Activated CD4-positive, alpha-beta T cell treated with anti-CD3 and anti-CD28 coated beads, Interleukin-2, amount 10 ng/mL, durations not matched to agents 7 days and 5 days (primary cell): ENCODE measurements at places on chromosomes 3 and 15. TPM values are rescaled to one million over a fixed set of nuclear protein-coding genes. Genes with fewer than 3 reads are reported as not detected.

Gene CPB1
- total RNA-seq: not detected

GRCh38 chr3:111714305-111714704 is 119.2 kb upstream of the ZBED2 start:
- DNase-seq: no peak

Gene CHCHD6
- 7.4 TPM for total RNA-seq

Gene NR2F2
- total RNA-seq: not detected

GRCh38 chr15:82804575-82804949 is 1.3 kb downstream of the FSD2 start:
- no peak for DNase-seq

GRCh38 chr3:183220828-183221227 is 32.2 kb upstream of the B3GNT5 start:
- no peak for DNase-seq

Gene PRR20G
- not detected for total RNA-seq
